ENCODE measurements at places on chromosomes 3 and 15. TPM values are rescaled to one million over a fixed set of nuclear protein-coding genes. Genes with fewer than 3 reads are reported as not detected.

Gene PFN2
- total RNA-seq: 81.3 TPM

Gene CADPS
- not detected for total RNA-seq

Gene CCR5
- not detected for total RNA-seq

Gene KNG1
- total RNA-seq: not detected

Gene MYLK
- 155 TPM for total RNA-seq

Gene C3orf33
- total RNA-seq: 0.81 TPM

Gene FGF12
- total RNA-seq: 0.98 TPM

Gene PLAAT1
- total RNA-seq: 2.2 TPM

Gene FSD2
- total RNA-seq: not detected

Gene MUSTN1
- total RNA-seq: not detected

Gene CLRN1
- not detected for total RNA-seq

Gene BLM
- total RNA-seq: 1.5 TPM

Gene PPP1R14D
- not detected for total RNA-seq

Gene PP2D1
- not detected for total RNA-seq

Gene IL5RA
- total RNA-seq: not detected

Gene NAALADL2
- 0.33 TPM for total RNA-seq

Gene CAMK2N2
- 0.16 TPM for total RNA-seq

Gene FOXB1
- not detected for total RNA-seq

Gene MBD4
- total RNA-seq: 10.9 TPM

Gene GOLGA8Q
- total RNA-seq: not detected

Gene SLC6A1
- not detected for total RNA-seq

Gene ERICH6
- total RNA-seq: not detected

Gene KLF15
- 0.33 TPM for total RNA-seq

Gene ANAPC13
- total RNA-seq: 41.6 TPM

Gene CSPG5
- 0.76 TPM for total RNA-seq

Gene C3orf49
- not detected for total RNA-seq

Gene TNFSF10
- 61.1 TPM for total RNA-seq

Gene AQR
- total RNA-seq: 13.9 TPM

Gene ZNF197
- total RNA-seq: 9.1 TPM

Gene ADAMTS17
- 0.98 TPM for total RNA-seq

Gene CHRNB4
- total RNA-seq: 0.13 TPM

Gene CCDC54
- total RNA-seq: not detected

Gene ALPK3
- 15.3 TPM for total RNA-seq

Gene SV2B
- total RNA-seq: not detected

Gene CCR9
- total RNA-seq: not detected

Gene DPPA2
- total RNA-seq: not detected
